ENCODE measurements at places on chromosomes 7 and 10.

GRCh38 chr10:17001961-17002749, 127.5 kb downstream of the CUBN start:
- peak; percentile 99 for DNase-seq

DNA sequence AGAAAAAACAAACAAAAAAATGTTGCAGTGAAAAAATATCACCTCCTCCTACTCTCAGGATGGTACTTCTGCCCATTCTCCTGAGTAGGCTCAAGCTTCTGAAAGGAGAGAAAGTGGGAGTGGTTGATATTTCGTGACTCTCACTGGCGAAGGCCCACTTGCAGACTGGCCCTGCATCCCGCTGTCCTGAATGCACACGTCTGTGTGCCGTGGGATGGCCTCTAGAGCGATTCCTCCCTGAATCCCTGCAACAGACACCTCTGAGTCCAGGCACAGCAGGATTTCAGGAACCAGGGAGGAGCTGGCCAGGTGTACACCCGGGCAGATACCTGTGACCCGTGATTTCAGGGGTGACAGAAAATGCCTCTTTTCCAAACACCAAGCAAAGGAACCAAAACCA, 319.2 kb downstream of the DPP6 start:
- DNase-seq, result no peak

GRCh38 chr7:127536741-127537140, 48.7 kb downstream of the GCC1 start:
- peak; percentile 5 for DNase-seq

DNA sequence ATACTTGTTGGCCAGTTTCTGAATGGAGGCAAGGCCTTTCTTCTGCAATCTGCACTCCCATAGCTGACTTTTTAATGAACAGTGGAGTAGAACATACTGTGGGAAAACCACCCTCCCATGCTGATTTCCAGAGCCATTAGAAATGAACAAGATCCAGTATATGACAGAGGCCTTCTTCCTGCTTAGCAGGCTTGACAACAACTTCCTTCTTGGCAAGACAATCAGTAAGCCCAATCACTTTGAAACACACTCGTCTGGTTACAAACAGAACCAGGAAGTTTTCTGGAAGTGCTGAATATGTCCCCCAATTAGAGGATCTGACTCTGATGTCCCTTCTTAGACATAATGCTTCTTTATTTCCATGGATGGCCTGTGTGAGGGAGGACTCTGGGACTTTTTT, 103.4 kb downstream of the SAMD9 start:
- DNase-seq, result no peak

DNA sequence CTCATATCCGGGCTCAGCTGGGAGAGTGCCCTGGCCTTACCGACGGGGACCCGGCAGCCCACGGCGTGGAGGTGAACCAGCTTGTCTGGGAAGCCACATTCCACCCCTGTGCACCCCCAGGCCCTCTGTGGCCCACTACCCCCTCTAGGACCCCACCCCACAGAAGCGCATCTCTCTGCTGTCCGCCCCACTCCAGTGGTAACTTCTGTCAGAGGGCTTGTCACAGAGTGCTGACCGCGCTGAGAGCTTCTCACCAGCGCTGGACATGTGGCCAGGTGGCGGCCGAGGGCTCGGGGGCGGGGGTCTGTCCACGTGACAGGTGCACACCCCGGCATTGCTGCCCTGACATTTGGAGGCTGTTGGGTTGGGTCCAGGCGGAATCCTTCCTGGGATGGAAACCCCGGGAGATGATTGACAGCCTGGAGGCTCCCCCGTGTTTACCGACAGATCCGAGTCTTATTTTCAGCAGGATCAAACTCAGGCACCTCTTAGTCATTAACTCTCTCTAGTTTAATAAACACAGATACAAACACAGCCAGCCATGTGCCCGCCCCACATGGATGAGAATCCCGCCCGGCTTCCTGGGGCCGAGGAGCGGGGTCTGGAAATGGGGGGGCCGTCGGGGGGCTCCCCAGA, 5.1 kb downstream of the ELFN1 start:
- no peak for DNase-seq

GRCh38 chr10:34186745-34187144, 628.4 kb downstream of the PARD3 start:
- DNase-seq, result no peak

DNA sequence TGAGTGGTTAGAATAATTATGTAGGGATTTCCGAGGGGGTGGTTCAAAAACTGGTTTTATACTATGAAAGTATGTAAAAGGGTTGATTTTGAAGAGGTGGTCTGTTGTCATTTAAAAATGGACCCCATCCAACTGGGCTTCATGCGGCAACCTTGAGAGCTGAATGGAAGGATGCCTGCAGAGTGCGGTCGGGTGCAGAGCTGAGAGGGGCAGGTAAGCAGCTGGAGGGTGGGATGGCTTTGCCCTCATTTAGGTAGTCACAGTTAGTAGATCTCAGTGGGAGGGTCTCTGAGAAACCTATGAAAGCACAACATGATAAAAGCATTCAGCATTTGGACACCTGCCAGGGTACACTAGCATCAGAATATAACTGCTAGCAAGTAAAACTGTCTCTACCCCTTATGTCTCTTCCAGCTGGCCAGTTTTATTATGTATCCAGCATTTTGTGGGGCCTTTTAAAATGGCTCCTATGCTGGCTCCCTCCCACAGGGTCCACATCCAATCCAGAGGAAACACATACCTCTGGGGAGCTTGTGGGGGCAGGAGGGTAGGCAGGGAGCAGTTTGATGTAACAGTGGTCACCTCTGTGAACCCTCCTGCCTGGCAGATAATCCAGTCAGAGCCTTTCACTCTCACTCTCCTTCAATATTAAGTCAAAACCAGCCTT, 75.9 kb upstream of the MAGI2 start:
- DNase-seq, result peak; percentile 61

- no peak for DNase-seq
These were observed 134.9 kb downstream of the SFMBT2 start for GRCh38 chr10:7275761-7276440.

- no peak for DNase-seq
These were observed 33.0 kb downstream of the ZNF777 start for GRCh38 chr7:149427893-149428292.

DNA sequence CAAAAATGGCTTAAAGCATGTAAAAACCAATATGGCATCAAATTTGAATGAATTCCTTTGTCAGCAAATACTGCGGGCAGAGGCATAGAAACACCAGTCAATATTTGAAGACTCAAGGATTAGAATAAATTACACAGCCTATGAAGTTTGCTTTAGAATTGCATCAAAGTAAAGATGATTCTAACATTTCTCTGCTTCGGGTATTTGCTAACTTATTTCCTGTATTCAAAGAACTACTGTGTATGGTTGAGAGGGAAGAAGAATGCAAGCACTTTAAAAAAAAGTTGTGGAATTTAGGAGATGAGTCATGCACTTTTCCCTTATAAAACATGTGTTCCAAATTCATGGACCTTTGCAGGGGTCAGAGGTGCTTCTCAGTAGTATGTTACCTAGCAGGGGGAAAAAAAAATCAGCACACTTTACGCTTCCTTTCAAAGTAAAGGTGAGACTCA, 90.1 kb downstream of the PIP4K2A start:
- DNase-seq, result peak; percentile 83

- peak; percentile 69 for DNase-seq
These were observed 48.3 kb upstream of the FAM171A1 start for GRCh38 chr10:15419279-15419874.

- DNase-seq, result no peak
These were observed 74.8 kb downstream of the ADARB2 start for GRCh38 chr10:1662438-1663025.

- DNase-seq, result peak; percentile 17
These were observed 28.9 kb upstream of the GPR146 start for GRCh38 chr7:1015196-1016121.

DNA sequence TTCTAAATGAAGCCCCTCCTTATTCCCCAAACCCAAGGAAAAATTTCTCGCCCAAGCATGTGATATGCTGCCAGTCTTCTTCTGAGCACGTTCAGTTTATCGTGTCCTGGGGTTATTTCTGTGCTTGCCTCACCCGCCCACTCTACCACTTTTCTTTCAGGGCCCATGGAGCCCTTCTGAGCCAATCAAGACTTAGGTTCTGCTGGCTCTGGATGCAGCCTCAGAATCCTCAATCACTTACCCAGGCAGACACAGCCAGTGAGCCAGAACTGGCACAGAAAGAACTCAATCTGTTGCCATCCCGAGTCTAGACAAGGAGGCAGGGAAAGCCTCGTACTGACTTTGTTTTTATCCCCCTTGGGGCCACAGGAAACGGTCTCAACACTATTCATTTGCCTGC, 34.2 kb upstream of the C10orf90 start:
- no peak for DNase-seq

GRCh38 chr10:72337039-72337629, 17.6 kb downstream of the DNAJB12 start:
- peak; percentile 82 for DNase-seq

GRCh38 chr10:71292624-71293445, 26.2 kb upstream of the SLC29A3 start:
- DNase-seq, result no peak

DNA sequence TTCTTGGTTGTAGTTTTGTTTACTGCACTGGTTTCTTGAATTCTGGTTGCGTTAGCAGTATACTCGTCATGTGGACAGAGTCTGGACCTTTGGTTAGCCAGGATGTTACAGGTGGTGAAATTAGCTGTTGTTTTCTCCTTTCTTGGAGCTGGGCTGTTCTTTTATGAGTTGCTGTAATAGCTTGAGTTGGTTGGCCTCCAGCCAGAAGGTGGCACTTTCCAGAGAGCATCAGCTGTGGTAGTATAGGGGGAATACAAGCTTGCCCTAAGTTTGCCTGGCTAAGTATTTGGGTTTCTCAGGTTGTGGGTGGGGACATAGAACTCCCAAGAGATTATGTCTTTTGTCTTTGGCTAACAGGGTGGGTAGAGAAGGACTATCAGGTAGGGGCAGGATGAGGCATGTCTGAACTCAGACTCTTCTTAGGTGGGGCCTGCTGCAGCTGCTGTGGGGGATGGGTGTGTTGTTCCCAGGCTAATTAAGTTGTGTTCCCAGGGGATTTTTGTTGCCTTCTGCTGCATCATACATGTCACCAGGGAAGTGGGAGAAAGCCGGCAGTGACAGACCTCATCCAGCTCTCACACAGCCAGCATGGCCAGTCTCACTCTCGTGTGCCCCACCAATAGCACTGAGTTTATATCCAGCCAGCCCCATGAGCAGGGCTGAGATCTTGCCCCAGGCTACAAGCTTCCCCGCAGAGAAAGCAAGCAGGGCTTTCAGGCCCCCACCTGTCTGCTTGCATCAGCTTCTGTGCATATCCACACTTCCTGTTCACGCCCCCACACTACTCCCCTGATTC, 246.7 kb upstream of the TPK1 start:
- DNase-seq, result peak; percentile 14

- DNase-seq, result no peak
These were observed 3.1 kb downstream of the USP6NL start for GRCh38 chr10:11608159-11609013.

DNA sequence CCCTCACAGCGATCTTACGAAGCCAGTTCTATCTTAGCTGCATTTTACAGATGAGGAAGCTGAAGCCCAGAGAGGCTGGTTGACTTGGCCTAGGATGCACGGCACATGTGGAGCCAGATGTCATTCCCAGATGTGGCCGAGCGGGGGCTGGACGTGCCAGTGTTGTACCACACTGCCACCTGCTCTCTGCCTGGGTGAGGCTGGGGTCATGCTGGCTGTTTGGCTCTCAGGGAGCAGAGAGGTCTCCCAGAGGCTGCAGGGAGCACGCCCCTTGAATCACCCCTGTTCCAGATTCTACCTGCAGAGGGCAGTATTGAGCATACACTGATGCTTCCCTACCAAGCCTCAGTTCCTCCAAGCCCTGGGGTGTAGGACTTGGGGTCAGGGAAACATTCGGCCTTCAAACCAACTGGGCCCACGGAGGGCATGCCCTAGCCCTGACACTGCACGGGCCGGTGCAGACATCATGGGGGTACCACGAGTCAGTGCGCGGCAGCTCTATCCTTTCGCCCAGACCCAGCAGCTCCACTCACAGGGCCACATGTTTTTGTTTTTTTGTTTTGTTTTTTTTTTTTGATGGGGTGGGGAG, 3.8 kb upstream of the GTF2IRD1 start:
- DNase-seq, result peak; percentile 58

GRCh38 chr7:91515961-91516360, 251.7 kb downstream of the FZD1 start:
- DNase-seq, result no peak

GRCh38 chr10:45422866-45423659, 49.0 kb downstream of the ALOX5 start:
- DNase-seq, result no peak

DNA sequence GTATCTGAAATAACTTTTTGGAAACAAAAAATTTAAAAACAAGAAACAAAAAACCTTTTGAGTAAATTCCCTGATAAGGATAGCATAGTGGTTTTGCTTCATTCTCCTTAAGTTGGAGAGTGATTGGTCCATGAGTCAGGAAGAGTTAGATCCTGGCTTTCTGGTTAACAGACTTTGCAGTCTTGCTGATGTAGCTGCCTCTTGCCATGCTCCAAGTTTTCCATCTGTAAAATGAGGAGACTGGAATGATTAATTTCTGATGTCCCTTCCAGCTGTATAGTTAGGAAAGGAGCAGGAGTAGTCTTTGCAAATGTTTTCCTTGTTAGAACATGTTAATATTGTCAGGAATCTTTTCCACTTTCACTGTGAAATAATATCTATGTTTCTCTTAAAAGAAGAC, 266.6 kb downstream of the DNAJB9 start:
- DNase-seq, result no peak

- DNase-seq, result peak; percentile 54
These were observed 995 bp upstream of the INPP5F start for GRCh38 chr10:119724593-119725516.

GRCh38 chr10:28676968-28677887, at the start of gene BAMBI:
BAMBI (plus strand) TSS chr10:28677521; CDS start chr10:28677898, 377 bp downstream.
- DNase-seq, result peak; percentile 96

- DNase-seq, result no peak
These were observed 135.9 kb downstream of the PTPN20 start for GRCh38 chr10:47047127-47047504.

DNA sequence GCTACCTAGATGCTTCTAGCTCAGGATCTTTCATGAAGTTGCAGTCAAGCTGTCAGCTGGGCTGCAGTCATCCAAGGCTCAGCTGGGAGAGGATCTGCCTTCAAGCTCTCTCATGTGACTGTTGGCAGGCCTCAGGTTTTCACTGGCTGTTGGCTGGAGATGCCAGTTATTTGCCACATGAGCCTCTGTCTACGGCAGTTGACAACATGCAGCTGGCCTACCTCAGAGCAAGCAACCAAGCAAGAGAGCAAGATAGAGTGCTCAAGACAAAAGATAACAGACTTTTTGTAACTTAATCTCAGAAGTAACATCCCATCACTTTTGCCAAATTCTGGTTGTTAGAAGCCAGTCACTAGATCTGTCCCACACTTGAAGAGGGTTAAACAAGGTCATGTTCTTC, 125.8 kb downstream of the TPST1 start:
- peak; percentile 33 for DNase-seq

- DNase-seq, result peak; percentile 51
These were observed 7.4 kb downstream of the TMEM248 start for GRCh38 chr7:66928388-66928787.

DNA sequence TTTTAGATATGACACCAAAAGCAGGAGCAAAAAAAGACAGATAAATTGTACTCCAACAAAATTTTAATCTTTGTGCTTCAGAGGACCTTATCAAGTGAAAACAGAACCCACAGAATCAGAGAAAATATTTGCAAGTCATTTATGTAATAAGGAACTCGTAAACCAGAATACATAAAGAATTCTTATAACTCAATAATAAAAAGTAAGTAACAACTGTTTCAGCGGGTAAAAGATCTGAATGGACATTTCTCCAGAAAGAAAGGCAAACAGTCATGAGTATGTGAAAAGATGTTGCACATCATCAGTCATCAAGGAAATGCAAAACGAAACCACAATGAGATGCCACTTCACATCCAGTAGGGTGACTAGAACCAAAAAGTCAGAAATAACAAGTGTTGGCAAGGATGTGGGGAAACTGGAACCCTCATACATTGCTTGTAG, 167.7 kb upstream of the KCTD7 start:
- no peak for DNase-seq
